CD4-positive, alpha-beta T cell treated with Interferon alpha-2 for 1 hour (primary cell): ENCODE measurements at places on chromosomes 12 and 14.

DNA sequence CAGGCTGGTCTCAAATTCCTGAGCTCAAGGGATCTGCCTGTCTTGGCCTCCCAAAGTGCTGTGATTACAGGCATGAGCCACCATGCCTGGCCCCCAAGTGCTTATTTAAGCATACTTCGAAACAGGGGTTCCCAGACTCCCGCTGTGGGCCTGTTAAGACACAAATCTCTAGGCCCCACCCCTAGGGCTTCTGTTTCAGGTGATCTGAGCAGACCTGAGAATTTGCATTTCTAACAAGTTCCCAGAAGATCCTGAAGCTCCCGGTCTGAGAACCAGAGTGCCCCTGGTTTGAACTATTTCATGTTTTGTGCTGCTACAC is 25.0 kb downstream of the GCH1 start:
- DNase-seq, result no peak

DNA sequence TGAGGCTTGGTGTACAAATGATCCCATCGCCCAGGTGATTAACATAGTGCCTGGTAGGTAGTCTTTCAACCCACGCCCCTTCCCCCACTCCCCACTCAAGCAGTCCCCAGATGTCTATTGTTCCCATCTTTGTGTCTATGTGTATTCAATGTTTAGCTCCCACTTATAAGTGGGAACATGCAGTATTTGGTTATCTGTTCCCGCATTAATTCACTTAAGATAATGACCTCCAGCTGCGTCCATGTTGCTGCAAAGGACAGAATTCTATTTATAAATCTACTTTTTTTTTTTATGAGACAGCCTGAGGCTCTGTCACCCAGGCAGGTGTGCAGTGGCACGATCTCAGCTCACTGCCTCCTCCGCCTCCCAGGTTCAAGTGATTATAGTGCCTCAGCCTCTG is 15.7 kb downstream of the SPX start:
- DNase-seq, result no peak

DNA sequence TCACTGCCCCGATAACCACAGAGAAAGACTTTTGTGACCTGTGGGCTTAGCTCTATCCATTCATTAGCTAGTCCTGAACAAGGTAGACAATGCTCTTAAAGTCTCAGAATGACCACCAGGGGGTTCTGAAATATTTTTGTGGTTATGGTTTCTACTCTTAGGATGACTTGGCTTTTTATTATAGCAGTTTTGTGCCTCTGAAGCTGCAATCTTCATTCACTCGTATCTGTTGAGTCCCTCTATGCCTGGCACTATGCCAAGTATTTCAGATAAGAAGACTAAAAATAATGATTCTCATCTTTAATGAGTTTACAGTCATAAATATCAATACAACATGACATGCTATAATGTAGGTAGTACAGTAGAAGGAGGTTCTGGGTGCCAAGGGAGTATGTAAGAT is 130.8 kb upstream of the TRHDE start:
- DNase-seq, result no peak

DNA sequence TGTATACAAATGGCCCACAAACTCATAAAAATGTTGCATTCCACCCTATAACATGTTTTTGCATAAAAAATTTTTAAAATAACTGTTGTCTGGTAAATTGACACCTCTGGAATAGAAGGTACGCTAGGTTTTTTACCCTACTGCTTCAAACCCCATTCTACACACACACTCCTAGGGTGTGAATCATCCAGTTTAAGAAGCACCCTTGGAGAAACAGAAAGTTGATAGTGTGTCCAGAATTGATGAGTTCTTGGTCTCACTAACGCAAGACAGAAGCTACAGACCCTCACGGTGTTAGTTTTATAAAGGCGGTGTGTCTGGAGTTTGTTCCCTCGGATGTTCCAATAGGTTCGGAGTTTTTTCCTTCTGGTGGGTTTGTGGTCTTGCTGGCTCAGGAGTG is 158.5 kb downstream of the KLRB1 start:
- no peak for DNase-seq

GRCh38 chr14:101072945-101073597 is 169.5 kb upstream of the RTL1 start:
- peak; percentile 0 for DNase-seq

- no peak for DNase-seq
These were observed 817.2 kb downstream of the TMEM121 start for GRCh38 chr14:106343626-106344025.

DNA sequence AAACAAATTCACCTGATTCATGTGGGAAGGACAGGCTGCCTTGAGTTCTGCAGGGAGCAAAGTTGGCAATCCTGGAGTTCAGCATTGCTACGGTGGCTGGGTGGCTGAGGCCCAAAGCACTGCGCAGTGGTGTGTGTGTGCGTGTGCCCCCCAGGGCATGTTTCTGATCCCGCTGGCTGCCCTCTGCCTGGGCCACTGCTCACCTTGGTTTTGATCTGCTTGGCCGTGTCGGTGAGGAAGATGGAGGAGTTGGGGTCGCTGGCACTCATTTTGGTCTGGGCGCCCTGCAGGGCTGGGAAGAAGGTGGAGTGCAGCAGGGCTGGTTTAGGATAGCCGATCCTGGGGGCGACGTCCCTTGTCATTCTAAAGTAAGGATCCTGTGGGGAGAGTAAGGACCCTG is 19.1 kb downstream of the SLC25A47 start:
- DNase-seq, result no peak

- peak; percentile 58 for DNase-seq
These were observed 9.7 kb upstream of the ANKLE2 start for GRCh38 chr12:132771126-132771838.

- no peak for DNase-seq
These were observed 97.0 kb downstream of the ZFC3H1 start for GRCh38 chr12:71566655-71567054.

DNA sequence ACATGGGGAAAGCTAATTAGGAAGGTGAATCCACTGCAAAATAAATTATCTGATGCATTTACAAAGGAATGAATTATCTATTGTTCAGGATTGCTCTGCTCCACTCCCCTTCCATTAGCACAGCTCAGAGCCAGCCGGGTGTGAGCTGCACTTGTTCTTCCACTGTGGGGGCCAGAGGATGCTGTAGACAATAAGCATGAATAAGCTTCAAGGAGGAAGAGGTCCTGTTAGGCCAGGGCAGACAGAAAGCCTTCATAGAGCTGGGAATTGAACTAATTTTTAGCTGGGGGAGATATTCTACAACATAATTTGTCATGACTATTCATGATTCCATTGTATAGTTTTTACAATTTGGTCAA is 137.6 kb upstream of the MAX start:
- DNase-seq, result no peak

GRCh38 chr14:69363055-69363454 is 35.0 kb downstream of the ERH start:
- no peak for DNase-seq
